ENCODE measurements at places on chromosomes 4 and X.

DNA sequence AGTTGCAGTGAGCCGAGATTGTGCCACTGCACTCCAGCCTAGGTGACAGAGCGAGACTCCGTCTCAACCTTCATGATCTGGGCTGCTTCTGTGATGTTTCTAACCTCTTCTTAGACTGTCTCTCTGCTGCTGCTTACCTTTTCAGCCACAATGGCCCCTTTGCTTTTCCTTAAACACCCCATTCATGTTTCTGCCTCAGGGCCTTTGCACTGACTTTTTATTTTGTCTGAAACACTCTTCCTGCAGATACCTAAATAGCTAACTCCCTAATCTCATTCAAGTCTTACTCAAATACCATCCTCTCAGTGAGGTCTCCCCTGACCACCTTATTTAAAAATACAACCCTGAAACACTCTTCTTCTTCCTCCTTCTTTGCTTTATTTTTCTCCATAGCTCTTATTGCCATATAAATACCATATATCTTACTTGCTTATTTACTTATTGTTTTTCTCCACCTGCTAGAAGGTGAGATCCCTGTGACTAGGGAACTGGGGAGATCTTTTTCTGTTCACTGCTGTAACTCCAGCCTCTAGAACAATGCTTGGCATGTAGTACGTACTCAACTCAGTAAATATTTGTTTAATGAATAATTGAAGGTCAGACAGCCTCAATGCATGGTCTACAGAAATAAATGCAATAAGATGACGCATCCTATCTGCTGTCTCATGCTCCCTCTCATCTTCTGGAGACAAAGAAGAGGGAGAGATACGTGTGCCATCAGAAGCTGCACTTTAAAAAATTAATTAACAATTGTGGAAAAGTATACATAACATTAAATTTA is 43.8 kb upstream of the SETD7 start:
- no peak for DNase-seq

GRCh38 chr4:174928575-174929253 is 10.6 kb downstream of the ADAM29 start:
- DNase-seq, result no peak

DNA sequence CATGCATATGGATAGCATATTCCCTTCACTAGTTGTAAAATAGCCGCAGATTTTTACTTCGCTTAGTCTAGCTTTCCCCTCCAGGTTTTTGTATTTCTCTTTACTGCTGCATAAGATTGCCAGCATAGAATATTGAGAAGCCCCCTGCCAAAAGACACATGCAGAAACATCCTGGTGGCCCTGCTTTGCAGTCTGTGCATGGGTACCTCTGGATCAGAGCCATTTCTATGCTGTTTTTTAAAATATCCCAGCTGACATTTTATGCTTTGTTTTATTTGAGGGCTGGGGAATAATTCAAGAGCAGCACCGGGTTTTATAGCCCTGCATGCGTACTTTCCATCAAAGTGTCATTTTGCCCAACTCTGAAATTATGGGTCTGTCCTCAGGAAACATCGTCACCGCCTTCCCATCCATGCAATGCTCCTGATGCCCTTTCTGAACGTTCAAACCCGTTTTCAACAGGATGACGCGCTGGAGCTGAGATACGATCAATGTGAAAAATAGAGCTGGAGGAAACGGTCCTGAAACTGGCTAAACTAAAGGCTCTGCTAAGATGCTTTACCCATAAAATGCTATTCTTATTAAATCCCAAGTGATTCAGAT is 314.3 kb downstream of the EVC2 start:
- no peak for DNase-seq

DNA sequence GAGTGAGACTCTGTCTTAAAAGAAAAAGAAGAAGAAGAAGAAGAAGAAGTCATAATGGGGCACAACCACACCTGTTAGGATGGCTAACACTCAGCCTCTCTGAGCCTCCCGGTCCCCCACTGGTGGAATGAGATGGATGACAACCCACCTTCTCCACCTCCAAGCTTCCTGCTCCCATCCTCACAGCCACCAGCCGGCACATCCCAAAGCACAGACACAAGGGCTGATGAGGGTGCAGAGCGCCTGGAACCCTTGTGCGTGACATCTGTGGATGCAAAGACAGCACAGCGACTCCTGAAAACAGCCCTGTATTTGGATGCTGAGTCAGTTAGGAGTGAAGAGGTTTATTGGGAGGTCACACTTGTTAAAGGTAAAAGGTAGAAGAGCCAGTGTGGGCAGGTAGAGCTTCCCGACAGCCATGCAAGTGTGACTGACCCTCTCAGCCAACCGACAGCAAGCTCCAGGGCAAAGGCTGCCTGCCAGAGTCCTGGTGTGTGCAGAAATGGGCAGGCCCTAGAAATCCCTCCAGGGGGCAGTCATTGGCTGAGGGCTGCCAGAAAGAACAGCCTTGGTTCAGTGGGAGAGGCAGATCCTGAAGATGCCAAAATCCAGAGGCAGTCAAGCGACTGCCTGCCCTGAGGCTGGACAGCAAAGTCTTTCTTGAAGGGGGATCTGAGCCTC is 26.6 kb upstream of the MAN2B2 start:
- DNase-seq, result no peak

DNA sequence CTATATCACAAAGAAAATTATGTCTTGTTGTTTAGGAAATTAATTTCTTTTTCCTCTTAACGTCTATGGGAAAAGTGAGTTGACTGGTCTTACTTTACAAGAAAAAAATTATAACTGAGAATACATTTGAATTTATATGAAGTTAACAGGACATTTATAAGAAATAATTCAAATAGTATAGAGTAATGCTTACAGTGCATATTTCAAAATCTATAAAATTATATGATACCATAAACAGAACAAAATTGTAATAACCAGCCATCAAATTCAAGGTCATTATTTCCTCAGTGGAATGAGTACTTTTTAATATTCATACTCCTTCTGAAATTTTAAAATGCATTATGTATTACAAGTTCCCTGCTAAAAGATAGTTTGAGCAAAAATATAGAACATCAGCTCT is 884.5 kb downstream of the TECRL start:
- no peak for DNase-seq

DNA sequence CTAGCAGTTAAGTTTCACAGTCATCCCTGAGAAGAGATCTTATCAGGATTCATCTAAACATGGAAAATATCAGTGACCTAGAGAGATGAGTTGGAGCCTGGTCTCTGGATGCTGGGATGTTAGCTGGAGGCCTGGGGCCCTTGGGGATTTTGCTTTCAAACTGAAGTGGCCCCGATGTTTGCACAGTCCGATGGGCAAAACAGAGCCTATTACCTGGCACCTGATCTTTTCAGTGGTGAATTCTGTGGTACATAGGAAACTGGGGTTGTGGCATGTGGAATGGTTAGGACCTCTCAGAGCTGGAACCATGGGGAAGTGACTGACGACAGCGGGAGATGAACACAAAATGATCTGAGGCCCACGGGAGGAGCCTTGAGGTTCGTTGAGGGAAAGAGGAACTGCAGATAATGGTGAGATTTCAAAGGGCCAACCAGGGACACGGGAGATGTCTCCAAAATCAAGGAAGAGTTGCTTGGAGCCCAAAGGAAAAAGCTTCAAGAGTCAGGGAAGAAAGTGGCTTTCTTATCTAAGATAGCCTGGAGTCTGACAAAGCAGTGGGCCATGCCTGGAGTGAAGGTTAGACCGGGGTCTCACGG is 17.8 kb upstream of the TENM3 start:
- DNase-seq, result no peak

GRCh38 chrX:48086082-48086481 is 14.6 kb upstream of the ZNF630 start:
- no peak for DNase-seq

DNA sequence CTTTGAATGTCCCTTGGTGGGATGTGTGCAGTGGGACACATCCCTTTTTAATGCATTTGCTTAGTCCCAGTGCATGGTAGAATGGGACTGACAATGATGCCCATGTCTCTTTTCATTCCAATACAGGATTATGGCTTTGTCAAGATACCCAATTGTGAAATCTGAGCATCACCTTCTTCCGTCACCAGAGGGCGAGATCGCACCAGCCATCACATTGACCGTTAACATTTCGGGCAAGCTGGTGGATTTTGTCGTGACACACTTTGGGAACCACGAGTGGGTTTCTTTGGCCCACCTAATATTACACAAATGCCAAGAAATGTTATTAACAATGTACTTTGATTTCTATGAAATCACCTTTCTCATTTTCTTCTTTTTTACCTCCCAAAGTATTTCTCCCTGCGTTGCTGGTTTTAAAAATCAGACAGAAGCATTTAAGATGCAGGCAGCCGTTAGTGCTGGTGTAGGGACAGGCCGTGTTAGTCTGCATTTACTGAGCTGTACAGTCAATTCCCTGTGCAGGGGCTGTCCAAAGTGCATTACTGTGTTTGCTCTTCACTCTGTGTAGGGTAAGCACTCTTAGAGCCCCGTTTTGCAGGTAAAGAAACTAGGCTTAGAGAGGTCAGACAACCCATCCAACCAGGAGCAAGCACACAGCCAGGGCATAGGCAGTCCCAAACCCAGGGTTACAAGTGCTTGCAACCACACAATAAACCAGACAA is 46.5 kb downstream of the CWH43 start:
- DNase-seq, result no peak

Measured in CD4-positive, alpha-beta T cell treated with Interleukin-4 for 4 hours (primary cell).